ENCODE measurements at places on chromosomes 1 and 21. TPM values are rescaled to one million over a fixed set of nuclear protein-coding genes. Genes with fewer than 3 reads are reported as not detected.

DNA sequence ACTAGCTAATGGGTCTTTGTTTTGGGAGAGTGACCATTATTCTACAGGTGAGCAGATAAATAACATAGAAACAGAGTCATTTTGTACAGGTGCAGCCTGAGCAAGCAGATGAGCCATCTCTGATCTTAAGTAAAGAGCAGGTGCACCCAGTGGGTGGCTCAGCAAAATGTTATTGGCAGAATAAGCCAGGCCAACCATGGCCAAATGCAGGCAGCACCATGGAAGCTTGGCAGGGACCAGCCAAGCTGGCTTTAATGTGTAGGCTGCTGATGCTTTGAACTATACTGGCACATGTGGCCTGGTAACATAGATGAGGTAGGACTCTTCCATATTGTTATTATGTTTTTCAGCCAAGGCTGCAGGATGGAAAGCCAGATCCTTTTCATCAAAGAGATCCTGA, 553.3 kb upstream of the ZRANB2 start:
- DNase-seq: no peak

Gene FCER1A
- total RNA-seq: 6.0 TPM

Gene CFAP107
- not detected for total RNA-seq

Gene CD1B
- total RNA-seq: not detected

- DNase-seq: no peak
Observed at GRCh38 chr1:44236490-44237272, 23.4 kb downstream of the DMAP1 start.
